GM12864 (cell line): ENCODE measurements at places on chromosomes 1 and 21.

GRCh38 chr1:184854036-184854435, 99.4 kb upstream of the EDEM3 start:
- DNase-seq: no peak

- no peak for DNase-seq
Measured at GRCh38 chr1:236834876-236835275, 39.8 kb downstream of the MTR start.

GRCh38 chr1:198595765-198596164, 43.1 kb upstream of the PTPRC start:
- DNase-seq: no peak

DNA sequence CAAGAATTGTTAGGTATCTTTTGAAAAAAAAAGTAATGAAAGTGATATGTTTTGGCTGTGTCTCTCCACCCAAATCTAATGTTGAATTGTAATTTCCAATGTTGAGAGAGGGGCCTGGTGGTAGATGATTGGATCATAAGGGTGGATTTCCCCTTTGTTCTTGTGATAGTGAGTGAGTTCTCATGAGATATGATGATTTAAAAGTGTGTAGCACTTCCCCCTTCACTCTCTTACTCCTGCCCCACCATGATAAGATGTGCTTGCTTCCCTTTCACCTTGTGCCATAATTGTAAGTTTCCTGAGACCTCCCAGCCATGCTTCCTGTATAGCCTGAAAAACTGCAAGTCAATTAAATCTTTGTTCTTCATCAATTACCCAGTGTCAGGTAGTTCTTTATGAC, 70.7 kb downstream of the XCL2 start:
- DNase-seq: no peak

DNA sequence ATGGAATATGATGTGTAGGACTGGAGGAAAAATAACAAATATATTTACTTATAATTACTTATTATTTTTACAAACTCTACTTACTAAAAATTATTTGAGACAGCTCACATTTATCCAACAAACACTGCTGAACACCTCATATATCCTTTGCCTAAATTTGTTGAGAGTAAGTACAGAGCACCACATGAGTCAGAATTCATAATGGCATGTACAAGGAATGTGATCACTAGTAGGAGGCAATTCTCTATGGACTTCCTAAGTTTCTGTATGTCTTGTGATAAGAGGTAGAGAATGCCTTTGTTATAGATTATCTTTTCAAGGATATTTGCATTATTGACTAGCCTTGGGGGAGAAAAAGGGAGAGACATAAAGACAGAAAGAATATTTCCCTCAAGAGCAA, 8.2 kb upstream of the ST6GALNAC3 start:
- DNase-seq: no peak
